ENCODE measurements at places on chromosomes 16 and 17.

- no peak for DNase-seq
Observed at GRCh38 chr17:20171741-20172365, 162.7 kb downstream of the SPECC1 start.

DNA sequence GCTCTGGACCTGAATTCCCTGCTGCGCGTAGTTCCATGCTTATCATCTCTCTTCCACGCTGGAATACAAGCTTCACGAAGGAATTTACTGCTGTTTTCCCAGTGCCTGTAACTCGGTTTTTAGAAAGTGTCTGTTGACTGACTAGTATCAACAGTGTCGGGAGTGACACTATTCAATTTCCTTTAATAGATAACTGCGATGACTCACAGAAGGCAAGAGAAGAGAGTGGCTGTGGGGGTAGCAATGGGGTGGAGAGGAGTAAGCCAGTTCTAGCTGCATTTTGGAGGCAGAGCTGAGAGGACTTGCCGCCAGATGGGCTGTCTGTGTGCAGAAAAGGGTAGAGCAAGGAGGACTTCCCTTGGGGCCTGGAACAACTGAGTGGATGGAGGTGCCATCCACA lies 25.2 kb downstream of the B4GALNT2 start:
- no peak for DNase-seq

GRCh38 chr16:61885343-61885742 lies 150.9 kb downstream of the CDH8 start:
- no peak for DNase-seq

GRCh38 chr17:42155614-42156045 lies 841 bp upstream of the RAB5C start:
- no peak for DNase-seq

GRCh38 chr16:79351927-79352326 lies 248.6 kb downstream of the MAF start:
- no peak for DNase-seq

- no peak for DNase-seq
Observed at GRCh38 chr16:74083541-74083940, 213.1 kb upstream of the PSMD7 start.
